ENCODE measurements at places on chromosomes 1 and 21.

DNA sequence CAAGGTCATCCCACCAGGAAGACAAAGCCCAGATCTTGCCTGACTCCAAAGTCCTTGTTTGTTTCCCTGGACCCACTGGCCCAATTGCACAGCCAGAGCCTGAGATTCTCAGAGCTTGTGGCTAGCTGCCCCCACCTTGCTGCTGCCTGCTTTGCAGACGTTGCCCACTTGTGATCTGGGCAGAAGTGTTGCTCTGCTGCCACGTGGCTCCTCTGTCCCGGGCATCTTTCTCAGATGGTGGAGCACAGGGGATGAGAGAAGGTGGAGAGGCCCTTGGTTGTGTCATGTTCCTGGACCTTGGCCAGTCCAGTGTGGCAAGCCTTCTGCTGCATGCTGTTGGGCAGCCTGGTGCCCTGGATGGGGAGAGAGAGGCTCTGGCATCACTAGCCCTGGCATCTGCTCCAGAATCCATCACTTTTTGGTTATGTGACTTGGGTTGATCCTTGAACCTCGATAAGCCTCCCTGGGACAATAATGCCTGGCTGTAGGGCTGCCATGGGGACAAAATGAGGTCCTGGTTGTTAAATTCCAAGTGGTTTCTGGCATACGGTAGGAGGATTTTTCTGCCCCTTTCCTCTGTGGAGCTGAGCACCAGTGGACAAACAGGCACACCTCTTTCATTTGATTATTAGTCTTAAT lies 1.5 kb upstream of the NR0B2 start:
- no peak for DNase-seq

GRCh38 chr1:46526013-46526690 lies 25.3 kb downstream of the KNCN start:
- no peak for DNase-seq

- no peak for DNase-seq
Observed at GRCh38 chr1:56188855-56189254, 390.5 kb downstream of the PLPP3 start.

DNA sequence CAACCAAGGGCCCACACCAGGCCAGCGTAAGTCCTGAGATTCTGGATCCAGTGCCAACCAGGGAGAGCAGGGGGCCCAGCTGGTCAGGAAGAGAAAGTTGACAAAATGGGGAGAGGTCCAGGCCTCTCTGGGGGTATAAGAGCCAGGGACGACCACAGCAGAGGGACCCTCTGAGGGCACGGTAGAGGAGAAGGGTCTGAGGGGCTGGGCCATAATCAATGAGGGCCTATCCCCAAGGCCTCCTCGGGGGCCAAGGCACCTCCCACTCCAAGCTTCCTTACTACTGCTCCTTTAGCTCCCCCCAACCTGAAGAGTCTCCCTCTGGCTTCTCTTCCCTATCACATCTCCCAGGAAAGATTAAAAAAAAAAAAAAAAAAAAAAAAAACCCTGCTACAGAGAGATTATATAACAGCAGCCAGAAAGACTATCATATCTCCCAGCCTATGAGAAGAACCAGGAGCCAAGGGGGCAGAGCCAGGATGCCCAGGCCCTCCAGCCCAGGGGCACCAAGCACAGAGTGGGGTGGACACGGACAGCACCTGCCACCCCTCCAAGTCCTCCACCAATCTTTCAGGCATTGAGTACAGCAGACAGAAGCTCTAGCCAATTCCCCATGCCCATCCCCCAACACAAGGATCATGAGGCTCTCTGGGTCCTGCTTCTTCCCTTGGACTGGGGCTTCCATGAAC lies 2.7 kb downstream of the MEF2D start:
- no peak for DNase-seq

DNA sequence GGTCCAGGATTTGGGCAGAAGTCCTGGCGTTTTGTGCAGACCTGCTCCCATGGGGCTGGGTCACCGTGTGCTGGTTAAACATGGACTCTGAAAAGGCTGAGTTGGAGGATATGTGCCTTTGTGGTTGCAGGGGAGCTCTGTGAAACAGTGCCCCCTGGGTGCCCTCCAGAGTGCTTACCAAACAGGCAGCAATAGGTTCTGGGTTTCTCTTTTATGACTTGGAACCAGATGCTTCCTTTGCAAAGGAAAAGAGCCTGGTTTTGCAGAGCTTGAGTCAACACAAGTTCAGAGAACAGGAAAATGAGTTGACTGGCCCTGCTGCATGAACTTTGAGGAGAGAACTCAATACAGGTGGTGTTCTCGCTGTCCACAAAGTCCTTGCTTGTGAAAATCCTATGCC lies 288.9 kb downstream of the TM2D1 start:
- no peak for DNase-seq

- DNase-seq = no peak
Observed at GRCh38 chr1:229846351-229846750, 220.3 kb downstream of the URB2 start.

DNA sequence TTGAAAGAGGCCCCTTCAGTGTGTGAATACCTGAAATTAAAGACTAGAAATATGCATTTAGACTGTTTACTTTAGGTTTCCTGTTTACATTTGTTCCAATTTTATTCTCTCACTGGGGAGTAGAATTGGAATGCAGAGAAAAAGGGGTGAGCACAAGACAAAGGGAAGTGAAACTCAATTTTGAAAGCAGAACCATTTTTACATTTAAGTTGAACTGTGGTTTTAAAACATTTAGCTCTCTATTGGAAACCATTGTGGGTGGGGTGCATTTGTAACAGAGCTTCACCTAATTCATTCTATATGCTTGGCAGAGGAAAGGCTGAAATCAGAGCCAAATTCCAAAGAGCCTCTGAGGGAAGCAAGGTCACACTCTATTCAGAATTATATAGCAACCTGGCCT lies 235.3 kb upstream of the C1orf105 start:
- DNase-seq = no peak

- DNase-seq = no peak
Observed at GRCh38 chr1:205082431-205082830, 1.8 kb downstream of the TMEM81 start.

- no peak for DNase-seq
Observed at GRCh38 chr1:17615157-17615556, 75.7 kb downstream of the ARHGEF10L start.

DNA sequence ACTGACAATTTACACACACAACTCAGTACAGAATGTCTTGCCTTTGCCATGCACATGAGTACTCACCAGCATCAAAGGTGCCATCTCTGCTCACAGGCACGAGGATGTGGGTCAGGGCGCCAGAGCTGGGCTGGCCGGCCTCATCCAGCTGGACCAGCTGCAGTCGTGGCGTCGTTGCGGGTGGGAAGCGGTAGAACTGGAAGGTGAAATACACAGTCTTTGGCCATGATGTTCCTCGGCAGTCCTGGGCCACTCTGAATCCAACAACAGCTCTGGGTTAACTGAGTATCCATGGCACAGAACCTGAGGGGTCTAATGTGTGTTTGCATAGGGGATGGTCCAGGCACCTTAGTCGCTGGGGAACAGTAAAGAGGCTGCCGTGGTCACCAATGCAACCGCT lies 87.7 kb downstream of the NPHP4 start:
- DNase-seq = no peak

GRCh38 chr21:32360401-32360975 lies 32.3 kb downstream of the URB1 start:
- DNase-seq = no peak

DNA sequence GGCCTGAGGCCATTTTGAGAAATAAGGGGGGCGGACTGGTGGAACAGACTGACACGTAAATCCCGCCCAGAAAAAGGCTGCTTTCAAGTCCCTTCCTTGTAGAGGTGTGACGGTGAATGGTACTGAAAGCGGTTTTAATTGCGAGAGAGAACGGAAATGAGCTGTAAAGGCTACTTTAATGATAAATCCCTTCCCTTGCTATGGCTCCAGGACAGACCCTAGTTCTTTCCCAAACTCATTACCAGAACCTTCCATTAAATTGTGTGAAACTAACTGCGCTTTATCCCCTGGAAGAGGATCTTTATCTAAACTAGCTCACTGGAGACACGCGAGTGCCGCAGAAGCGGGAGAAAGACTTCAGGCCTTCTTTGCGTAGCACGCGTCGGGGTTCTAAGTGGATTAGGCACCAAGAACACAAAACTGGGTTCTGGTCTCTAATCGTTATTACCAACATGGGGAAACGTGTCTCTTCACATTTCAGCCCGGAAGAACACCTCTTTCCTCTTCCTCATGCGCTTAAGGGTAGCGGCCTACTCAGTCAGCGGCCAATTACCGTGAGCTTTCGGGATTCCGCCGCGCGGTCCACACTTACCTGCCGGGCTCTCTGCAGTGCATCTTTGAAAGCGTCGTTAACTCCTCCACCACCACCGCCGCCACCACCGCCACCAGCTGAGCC lies 441 bp downstream of the FUBP1 start:
- DNase-seq = peak; percentile 89

- DNase-seq = no peak
Observed at GRCh38 chr1:95041491-95042165, 31.1 kb downstream of the ALG14 start.

DNA sequence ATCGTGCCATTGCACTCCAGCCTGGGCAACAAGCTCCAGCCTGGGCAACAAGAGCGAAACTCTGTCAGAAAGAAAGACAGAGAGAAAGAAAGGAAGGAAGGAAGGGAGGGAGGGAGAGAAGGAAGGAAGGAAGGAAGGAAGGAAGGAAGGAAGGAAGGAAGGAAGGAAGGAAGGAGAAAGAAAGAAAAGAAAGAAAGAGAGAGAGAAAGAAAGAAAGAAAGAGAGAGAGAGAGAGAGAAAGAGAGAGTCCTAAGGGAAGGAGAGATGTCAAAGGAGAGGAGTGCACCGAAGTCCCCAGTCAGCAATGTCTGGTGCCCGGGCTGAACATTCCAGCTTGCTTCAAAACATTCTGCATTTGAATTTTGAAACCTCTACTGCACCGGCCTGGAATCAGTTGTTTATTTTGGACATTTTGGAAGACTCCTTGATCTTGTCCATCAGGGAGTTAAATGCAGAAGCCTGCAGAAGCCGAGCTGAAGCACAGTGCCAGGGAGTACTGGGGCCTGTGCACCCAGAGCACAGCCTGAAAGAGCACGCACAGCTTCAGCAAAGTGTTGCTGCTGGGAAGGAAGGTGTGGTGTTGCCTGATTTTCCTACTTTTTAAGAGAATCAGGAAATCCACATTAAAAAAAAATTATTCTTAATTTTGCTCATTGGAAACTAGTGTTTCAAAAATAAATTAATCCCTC lies 3.7 kb upstream of the IGSF3 start:
- no peak for DNase-seq

GRCh38 chr1:200242110-200243041 lies 167.5 kb downstream of the ZNF281 start:
- DNase-seq = no peak

DNA sequence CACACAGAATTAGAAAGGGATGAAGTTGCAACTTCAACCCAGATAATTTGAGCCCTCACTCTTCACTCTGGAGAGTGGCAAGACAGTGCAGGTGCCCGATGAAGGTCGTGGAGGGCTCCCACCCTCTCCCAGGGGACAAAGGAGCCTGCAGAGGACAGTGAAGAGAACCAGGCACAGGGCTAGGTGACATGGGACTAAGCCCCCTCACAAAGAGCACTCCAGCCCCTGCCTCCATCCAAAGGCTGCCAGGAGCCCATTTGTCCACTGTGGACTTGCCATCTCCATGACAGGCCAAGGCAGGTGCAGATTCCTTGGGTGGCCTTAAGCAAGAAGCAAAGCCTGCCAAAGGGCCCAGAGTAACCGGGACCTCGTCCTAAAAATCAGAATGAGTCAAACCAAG lies 15.1 kb downstream of the ERRFI1 start:
- DNase-seq = no peak

- no peak for DNase-seq
Observed at GRCh38 chr21:41858466-41859296, 20.5 kb downstream of the PRDM15 start.

- DNase-seq = no peak
Observed at GRCh38 chr1:22286491-22286890, 143.6 kb upstream of the WNT4 start.

Measured in CD4-positive, alpha-beta T cell treated with Interleukin-2 at 100 ng/mL for 4 hours (primary cell).